GOT3 (cell line): ENCODE measurements at places on chromosomes 7 and 10.
A peak's percentile ranks its signal among the peaks of the same experiment; 100 is the strongest.

GRCh38 chr7:127781081-127781480 is 129.1 kb downstream of the SND1 start:
- no peak for DNase-seq

GRCh38 chr7:128406314-128407232 is 3.2 kb downstream of the IMPDH1 start:
- DNase-seq: no peak

GRCh38 chr7:107080533-107080932 is 36.0 kb downstream of the PRKAR2B start:
- no peak for DNase-seq

DNA sequence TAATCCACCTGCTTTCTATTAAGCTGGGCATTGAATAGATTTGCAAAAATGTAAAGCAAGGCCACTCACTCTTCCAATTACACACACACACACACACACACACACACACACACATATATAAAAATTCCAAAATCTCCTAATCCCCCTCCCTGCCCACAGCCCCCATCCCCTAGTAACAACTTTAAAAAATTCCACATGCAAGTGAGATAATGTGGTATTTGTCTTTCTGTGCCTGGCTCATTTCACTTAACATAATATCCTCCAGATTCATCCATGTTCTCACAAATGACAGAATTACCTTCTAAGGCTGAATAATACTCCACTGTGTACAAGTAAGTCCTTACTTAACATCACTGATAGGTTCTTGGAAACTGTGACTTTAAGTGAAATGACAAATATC is 24.2 kb downstream of the SH2D4B start:
- DNase-seq: no peak

DNA sequence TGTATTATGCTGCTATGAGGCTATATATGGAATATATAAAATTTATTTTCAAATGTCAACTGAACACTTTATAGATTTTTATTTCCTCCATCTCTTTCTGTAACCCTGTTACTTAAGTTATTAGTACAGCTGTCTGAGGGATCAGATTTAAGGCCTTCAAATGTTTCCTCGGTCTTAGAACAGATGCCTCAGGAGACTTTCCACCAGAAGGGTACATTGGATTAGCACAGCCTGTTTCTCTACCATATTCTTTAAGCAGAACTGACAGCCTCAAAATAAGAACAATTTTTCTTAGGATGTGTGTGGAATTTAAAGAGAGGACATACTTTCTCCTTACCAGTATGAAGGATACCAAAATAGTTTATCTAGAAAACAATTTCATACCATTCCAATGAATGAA is 53.0 kb upstream of the HGF start:
- DNase-seq: no peak

DNA sequence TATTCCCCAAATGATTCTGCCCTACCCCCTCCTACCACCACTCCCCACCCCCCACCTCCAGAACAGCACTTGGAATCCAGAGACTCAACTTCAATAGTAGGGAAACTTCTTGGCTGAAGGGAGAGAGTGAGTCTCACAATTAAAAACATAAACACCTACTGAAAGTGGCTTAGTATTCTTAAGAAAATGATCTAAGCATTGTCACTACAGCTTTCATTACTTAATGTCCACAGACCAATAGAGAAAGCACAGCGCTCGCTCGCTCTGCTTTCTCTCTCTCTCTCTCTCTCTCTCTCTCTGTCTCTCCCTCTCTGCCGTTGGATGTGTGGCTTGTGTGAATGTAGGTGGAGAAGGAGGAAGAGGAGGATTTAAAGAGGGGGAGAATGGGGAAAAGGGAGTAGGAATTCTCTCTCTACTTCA is 1.5 kb upstream of the SEMA3A start:
- DNase-seq: no peak

DNA sequence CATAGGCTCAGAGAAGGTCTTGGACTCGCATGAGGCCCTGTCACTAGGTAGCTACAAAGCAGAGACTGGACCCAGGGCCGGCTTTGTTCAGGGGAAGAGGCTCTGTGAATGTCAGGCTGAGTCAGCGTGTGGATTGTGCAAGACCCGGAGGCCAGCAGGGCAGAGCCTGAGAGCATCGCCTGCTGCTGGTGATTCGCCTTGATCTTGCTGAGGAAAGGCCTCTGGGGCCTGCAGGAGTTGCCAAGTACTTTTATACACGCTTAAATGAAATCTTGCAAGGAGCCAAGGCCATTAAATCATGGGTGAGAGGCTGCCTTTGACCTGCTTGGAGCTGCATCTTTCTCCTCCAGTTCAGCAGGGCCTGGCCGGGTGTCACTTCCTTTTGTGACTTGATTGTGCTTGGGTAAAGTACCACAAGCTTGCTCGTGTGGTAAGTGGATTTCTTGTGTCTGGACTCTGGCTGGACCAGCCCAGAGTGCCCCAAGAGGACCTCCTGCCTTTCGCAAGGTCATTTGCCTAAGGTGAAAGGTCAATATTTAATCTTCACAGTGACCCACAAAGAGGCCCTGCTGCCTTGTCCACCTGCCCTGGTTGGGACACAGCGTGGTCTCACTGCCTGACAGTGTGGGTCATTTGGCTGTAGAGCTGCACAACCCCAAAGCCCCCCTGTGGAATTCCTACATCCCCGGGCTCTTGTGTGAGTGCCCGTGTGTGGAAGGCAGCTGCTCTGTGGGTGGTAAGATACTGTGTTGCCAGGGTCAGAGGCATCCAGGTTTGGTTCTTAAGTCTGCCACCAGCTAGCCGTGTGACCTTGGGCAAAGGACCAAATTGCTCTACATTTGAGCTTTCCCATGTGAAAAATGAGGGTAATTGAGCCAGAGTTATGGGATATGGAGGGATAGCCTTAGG is 38.6 kb upstream of the SH2D4B start:
- DNase-seq: peak; percentile 79

GRCh38 chr10:93420944-93421825 is 60.9 kb downstream of the MYOF start:
- DNase-seq: no peak

DNA sequence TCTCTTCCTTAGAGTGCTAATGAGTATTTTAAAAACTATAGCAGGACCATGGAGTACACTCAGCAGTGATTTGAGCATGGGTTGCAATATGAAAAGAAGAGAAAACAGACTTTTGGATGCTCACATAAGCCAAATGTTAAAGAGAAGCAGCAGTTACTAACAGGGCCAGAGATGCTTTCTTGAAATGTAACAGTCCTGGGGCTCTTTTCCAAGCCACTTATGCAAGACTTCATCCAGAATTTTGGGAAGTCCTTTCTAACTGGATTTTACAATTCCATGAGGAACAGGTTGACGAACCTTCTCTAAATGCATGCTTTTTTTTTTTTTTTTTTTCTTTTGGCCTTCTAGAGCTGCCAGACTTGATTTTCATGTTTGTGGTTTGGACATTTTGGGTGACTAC is 282.0 kb downstream of the SEC23IP start:
- DNase-seq: no peak

GRCh38 chr10:71648254-71648932 is 71.2 kb downstream of the C10orf105 start:
- DNase-seq: no peak

GRCh38 chr7:136193940-136194339 is 216.8 kb upstream of the MTPN start:
- DNase-seq: no peak

DNA sequence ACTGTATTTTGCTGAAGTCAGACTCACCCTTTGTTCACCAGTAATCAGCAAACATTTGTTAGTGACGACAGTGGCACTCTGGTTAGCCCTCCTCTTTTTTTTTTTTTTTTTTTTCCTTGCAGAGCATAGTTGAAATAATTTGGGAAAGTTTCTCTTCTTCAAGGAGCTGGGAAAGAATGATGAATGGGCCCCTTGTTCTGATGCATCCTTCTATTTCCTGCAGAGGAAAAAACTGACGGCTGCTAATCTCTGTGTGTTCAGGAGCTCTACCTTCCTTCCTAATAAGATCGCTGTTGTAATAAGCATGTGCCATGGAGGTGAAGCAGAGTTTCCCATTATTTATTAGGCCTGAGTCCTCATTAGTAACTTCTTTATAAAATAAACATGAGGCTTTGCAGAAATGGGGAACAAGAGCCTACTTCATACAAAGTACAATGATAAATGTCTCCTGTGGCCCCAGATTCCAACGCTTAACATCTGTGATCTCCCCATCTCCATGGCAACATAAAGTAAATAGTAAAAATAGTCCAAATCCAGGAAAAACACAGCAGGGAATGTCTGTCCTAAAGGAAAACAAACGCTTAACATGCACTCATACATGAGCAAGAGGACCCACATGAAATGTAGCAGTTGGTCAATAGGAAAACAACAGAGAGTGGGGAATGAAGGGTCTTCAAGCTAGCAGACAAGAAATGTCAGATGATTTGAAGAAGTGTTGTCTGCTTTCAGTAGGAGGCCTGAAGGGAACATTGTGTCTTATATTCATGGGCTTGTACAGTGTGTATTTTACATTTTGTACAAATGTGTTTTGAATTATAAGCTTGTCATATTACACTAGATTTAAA is 59.1 kb upstream of the CALD1 start:
- DNase-seq: no peak

DNA sequence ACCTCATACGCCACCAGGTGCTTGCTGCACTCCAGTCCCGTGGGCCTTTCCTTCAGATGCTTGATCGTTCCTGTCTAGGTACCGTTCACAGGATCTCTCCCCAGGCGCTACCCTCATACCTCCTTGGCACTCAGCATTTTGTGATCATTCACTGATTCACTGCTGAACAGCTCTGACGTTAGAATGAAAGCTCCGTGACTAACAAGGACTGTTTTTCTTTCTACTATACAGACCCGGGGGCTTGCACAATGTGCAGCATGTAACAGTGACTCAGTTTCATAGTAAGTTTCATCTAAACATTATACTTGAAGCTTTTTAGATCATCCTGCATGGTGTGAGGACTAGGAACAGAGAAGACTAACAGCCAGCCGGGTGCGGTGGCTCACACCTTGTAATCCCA is 20.6 kb downstream of the KIN start:
- DNase-seq: no peak

DNA sequence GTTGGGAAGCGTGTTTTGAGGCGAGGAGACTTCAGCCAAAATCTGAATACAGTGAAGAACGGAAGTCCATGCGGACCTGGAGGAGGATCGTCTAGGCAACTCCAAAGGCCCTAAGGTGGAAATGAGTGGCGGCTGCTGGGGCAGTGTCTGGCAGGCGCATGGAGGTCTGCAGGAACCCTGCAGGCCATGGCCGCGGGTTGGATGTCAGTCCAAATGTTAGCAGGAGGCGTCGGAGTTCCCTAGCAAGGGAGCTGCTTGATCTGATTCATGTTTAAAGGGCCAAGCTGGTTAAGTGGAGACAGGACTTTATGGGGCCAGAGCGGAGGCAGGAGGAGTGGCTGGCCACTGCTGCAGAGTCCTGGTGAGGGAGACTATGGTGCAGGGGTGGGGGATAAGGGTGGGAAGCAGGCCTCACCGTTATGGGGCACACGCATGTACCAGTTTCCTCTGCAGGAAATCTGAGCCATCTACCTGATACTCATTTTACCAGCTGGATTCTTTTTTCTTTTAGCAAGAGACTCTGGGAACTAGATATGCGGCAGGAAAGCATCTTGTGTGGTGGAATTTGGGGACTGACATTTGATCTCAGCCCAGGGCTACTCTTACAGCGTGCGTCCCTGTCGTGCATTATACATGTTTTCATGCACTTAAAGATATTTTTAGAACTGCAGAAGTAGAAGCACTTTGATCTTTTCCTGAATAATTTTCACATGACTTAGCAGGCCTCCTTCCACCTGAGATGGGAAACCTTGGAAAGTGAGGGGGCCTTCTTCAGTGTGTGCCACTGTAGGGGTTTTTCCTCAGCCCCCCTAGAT is 6.6 kb upstream of the REPIN1 start:
- no peak for DNase-seq

DNA sequence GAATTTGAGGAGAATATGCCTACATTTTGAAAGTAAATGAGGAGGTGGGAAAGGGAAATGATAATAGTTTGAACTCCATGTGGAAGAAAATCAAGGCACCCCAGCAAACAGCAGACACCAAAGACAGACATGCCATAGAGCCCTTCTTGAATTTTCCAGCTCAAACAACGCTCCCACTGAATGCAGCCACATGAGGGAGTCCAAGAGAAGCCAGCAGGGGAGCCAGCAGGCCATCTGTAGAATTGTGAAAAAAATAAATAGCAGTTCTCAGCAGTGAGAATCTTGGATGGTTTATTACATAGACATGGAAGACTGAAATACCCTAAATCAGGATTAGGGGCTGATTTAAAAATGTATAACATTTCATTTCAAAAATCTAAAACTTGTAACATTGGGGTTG is 1567.3 kb upstream of the LRRTM3 start:
- no peak for DNase-seq

GRCh38 chr10:25698638-25699037 is 235.4 kb upstream of the MYO3A start:
- DNase-seq: no peak

- no peak for DNase-seq
Observed at GRCh38 chr7:128174386-128174785, 66.7 kb upstream of the LEP start.

DNA sequence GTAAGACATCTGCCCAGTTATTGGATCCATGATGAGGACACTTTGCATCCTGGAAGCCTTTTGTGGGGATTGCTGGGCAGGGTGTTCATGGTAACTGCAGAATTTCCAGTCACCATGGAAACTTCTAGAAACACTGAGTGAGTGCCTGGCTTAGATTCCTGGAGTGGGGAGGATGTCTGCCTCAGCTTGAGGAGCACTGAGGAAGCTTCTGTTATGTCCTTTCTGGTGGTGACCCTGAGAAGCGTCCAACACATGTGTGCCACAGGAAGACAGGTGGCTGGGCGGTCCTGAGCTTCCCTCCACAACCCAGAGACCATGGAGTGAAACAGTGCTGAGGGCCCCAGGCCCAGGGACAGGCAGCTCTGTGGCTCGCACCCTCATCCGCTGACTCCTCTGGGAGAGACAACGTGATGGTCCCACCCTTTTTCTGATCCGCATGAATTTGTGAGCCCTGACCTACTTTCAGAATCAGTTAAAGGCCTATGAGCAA is 191.8 kb upstream of the CXCL12 start:
- no peak for DNase-seq

- no peak for DNase-seq
Observed at GRCh38 chr10:14309593-14309992, 21.1 kb downstream of the FRMD4A start.

- DNase-seq: no peak
Observed at GRCh38 chr7:124792002-124792401, 26.4 kb upstream of the GPR37 start.

DNA sequence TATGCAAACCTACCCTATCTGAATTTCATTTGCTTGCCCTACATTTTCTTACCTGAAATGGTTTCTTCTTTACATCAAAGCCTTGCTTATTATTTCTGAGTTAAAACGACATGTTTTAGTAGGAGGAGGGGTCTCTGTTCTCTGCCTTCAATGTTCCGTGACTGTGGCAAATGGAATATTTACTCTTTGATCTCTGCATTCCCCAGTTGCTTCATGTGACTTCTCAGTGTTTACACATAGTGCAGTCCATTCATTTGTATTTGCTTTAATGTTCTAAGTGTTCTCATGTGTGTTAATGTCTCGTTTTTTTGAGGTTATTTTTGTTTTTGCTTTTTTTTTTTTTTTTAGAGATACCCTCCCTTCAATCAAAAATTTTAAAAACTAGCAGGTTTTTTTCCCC is 75.8 kb downstream of the GNAI1 start:
- no peak for DNase-seq
